Bronchial epithelial cell (primary cell): ENCODE measurements at places on chromosomes 2 and 18.

- no peak for DNase-seq
Measured at GRCh38 chr2:107094450-107094986, 208.6 kb upstream of the ST6GAL2 start.

DNA sequence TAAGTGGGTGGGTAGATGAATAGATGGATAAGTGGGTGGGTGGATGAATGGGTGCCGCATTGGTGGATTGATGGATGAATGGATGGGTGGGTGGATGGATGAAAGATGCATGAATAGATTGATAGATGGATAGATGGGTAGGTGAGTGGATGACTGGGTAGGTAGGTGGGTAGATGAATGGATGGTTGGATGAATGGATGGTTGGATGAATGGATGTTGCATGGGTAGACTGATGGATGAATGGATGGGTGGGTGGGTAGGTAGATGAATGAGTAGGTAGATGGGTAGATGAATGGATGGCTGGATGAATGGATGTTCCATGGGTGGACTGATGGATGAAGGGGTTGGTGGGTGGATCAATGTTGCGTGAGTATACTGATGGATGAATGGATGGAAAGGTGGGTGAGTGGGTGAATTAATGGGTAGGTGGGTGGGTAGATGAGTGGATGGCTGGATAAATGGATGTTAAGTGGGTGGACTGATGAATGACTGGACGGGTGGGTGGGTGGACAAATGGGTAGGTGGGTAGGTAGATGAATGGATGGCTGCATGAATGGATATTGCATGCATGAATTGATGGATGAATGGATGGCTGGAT, 30.5 kb downstream of the ANKMY1 start:
- no peak for DNase-seq

GRCh38 chr2:86213056-86213455, 13.8 kb downstream of the MRPL35 start:
- no peak for DNase-seq

DNA sequence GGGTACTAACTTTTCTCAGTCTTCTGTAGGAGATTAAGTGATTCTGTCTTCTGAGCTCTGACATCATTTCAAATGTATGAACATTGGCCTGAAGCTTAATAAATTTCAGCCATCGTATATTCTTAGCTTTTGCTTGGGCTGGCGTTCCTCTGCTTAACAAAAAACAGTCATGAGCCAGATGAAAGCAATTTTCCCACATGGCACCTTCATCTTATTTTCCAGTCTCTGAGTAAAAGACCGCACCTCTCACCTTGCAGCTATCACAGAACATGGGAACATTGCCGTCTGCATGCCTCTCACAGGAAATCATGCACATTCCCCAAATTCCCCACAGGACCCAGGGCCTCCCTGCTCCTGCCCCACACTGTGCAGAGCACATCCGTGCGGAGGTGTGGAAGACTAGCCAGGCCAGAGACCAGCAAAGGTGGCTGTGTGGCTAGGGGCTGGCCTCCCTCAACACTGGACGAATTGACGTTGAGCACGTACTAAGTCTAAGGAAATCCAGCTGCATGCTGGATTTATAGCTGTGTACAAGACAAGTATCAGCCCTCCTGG, 531.8 kb upstream of the ID2 start:
- DNase-seq = no peak

GRCh38 chr18:45829855-45830254, 4.4 kb downstream of the SIGLEC15 start:
- no peak for DNase-seq

DNA sequence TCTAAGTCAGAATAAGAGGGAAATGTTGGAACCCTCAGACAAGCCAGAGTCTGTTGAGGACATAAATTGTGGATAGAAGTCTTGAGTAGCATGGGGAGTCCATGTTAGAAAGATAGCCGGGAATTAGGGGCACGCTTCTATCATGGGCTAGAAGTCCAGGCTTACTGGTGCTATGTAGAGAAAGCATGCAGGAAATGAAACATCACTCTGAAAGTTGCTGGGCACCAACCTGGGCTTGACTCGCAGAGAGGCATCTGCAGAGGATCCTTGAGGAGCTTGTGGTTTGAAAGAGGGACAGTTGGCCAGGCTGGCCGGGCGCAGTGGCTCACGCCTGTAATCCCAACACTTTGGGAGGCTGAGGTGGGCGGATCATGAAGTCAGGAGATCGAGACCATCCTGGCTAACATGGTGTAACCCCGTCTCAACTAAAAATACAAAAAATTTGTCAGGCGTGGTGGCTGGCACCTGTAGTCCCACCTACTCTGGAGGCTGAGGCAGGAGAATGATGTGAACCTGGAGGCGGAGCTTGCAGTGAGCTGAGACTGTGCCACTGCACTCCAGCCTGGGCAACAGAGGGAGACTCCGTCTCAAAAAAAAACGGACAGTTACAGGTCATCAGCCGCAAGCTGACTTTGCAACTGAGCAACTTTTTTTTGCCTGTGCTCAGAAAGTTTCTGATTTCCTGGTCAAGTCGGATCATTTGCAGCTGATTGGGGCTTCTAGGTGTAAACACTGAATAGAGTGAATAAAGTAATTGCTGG, 24.9 kb downstream of the CERS6 start:
- DNase-seq = no peak

DNA sequence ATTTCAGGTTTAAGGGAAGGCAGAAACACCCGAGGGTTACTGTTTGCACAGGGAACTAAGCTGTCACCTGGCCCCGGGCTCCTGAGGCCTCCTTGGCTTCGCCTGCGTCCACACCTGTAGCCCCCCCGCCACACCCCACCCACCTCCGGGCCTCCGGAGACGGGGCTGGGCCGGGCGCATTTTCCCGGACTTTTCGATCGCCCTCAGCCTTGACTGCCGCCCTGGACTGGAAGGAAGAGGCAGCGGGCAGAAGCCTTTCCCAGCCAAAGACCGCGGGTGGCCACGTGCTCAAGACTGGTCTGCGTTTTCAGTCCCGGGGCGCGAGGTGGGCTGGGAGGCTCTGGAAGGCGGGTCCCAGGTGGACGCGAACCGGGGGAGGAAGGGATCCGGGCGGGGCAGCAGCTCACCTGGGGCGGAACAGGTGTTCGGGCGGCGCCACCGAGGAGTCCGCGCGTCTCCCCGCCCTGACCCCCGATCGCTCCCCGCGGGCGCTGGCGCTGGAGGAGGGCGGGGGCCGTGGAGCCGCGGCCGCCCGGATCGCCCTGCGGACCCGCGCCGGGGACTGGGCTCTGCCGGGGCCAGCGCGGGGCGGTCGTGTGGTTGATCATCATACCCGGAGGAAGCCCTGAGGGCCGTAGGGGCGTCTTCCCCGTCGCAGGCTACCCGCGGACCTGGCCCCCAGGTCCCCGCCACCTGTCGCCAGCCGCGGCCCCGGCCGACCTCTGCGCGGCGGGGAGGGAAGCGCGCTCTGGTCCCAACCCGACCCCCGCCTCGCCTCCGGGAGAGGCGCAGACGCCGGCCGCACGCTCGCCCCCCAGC, 3.2 kb downstream of the ID2 start:
- no peak for DNase-seq
